Aorta (tissue), 5 donors: ENCODE measurements at places on chromosomes 1 and 21. TPM values are rescaled to one million over a fixed set of nuclear protein-coding genes. Genes with fewer than 3 reads are reported as not detected.

The FAM151A gene
- not detected for total RNA-seq

The C1orf141 gene
- not detected for total RNA-seq

The NEXN gene
- total RNA-seq, result 81.9 TPM

The KCNE2 gene
- 1.7 TPM for total RNA-seq

The JAM2 gene
- 20.1 TPM for total RNA-seq

The LIN28A gene
- not detected for total RNA-seq

The CLCNKA gene
- total RNA-seq, result 1.3 TPM

The OSCP1 gene
- 8.6 TPM for total RNA-seq

The OR2T2 gene
- total RNA-seq, result not detected

The LAMC2 gene
- 0.90 TPM for total RNA-seq

The GJC2 gene
- total RNA-seq, result 4.5 TPM

The HLX gene
- 13.1 TPM for total RNA-seq

The FOXD2 gene
- 2.7 TPM for total RNA-seq

The TOE1 gene
- 10.6 TPM for total RNA-seq

The OLFM3 gene
- total RNA-seq, result not detected

The PGD gene
- 46.7 TPM for total RNA-seq

The GBP4 gene
- 17.7 TPM for total RNA-seq

The FCER1G gene
- total RNA-seq, result 64.3 TPM

The BSND gene
- not detected for total RNA-seq

The FAM3B gene
- total RNA-seq, result 2.1 TPM
